Kidney capillary endothelial cell (primary cell): ENCODE measurements at places on chromosomes 7 and 10.

- no peak for DNase-seq
Observed at GRCh38 chr10:34286136-34286739, 528.9 kb downstream of the PARD3 start.

DNA sequence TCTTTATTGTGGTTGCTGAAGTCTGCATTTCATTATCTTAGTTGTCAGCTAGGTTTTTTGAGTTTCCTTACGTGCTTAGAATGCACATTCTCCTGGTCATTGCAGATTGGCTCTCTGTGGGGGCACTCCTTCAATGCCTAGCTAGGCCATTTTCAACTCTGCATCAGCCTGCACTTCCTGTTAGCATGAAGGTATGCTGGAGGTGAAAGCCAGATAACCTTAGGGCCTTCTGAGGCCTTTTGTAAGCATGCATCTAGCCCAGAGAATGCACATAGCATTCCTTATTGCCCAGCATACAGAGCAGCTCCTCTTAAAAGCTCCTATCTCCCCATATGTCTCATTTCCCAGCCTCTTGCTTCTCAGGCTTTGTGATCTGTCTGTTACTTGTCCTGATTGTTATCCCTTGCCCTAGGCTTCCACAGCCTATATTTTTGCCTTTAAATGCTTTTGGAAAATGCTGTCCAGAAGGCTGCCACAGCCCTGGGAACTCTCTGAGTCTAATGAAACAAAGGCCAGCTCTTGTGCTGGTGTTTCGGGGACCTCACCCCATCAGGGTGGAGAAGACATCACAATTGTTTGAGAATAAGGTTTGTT lies 108.1 kb upstream of the IGFBP3 start:
- DNase-seq = no peak

DNA sequence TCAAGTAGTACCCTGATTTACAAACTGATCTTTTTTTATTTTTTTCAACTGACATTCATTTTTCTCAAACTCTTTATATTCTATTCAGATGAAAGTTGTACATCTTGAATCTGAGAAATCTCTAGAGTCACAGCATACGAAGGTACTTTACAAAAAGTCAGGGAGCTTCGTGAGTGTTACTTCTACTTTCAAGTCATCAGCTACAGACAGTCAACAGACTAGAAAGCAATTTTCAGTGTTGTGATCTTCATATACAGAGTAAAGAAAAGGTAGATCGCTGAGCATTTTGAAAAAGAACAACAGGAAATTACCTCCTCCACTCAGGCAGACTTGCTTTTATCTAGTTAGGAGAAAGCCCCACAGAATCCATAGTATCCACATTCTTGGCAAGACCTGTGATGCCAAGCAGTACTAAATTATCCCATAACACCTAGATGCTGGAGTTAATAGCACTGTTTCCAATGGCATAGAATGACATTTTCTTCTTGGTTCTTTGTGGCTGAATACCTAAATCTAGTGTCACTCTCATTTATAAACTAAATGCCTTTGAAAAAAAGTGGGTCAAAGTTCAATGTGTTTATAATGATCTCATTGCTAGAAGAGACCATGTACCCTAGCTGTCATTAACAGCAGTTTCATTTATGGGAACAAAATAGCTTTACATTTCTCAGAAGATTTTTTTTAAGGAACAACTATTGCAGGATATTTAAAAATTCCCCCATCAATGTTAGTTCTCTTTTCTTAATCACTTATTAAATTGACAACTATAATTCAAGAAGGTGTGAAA lies 12.0 kb upstream of the ZNF800 start:
- DNase-seq = no peak

DNA sequence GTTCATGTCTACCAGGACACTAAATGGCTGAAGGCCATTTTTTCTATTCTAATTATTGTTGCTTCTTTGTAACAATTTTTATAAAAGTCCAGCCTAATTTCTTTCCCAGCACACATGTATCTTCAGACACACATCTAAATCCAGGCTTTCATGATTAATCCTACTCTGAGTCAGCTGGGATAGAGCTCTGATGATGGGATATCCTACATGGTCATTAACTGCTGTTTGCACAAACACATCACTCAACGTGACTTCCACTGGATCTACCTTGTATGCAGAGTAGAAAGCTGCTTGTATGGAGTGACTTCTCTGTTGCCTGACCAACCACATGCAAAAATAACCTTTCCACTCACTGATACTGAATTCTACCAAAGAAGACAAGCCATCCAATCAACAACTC lies 260.9 kb downstream of the AHR start:
- no peak for DNase-seq

- DNase-seq = no peak
Observed at GRCh38 chr10:777913-778479, 88.5 kb upstream of the DIP2C start.

- no peak for DNase-seq
Observed at GRCh38 chr7:125573126-125573525, 643.5 kb upstream of the POT1 start.

- no peak for DNase-seq
Observed at GRCh38 chr7:20787660-20788419, 1.2 kb upstream of the SP8 start.

DNA sequence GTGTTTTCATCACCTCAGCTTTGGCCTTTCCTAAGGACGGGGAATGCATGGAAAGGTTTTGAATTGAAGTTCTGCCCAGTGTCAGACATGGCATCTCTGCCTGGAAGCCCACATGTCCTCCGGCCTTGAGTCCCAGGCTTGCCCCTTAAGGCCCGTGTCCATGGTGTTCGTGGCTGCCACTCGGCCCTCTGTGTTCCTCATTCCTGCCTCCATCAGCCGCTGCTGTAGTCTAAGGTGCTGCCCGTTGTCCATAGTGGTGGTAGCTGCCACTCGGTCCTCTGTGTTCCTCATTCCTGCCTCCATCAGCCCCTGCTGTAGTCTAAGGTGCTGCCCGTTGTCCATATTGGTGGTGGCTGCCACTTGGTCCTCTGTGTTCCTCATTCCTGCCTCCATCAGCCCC lies 180.7 kb upstream of the SHH start:
- DNase-seq = no peak

DNA sequence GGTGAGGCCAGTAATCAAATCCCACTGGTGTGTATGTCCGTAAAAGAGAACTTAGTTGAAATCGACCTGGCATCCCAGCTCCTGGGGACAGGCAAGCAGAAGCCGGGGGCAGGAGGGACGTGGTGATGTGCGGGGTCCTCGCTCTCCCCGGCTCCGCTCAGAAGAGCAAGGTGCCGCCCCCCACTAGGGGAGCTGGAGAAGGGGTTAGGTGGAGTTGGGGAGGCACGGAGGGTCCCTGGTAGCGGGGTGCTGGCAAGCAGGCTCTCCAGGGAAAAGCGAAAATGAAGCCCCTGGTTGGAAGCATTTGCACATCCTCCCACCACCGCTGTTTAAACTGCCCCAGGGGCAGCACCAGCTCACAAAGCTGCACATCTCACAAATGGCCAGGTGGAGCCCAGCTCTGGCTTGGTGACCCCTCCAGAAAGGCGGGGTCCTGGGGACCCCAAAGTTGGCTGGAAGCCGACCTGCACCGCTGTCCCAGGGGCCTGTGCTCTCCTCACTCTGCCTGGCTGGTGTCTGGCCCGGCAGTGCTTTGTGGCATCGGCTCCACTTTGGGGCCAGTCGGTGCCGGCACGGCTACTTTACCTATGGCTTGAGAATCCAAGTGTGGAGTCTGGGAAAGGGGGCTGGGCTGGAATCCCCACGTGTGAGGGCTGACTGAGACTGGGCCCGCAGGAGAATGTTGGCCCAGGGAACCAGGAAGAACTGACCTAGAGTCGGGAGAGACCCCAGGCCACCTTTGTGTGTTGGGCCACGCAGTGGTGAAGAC lies 2.9 kb upstream of the CFAP46 start:
- no peak for DNase-seq

- no peak for DNase-seq
Observed at GRCh38 chr10:9294132-9294663, 1239.7 kb downstream of the GATA3 start.

DNA sequence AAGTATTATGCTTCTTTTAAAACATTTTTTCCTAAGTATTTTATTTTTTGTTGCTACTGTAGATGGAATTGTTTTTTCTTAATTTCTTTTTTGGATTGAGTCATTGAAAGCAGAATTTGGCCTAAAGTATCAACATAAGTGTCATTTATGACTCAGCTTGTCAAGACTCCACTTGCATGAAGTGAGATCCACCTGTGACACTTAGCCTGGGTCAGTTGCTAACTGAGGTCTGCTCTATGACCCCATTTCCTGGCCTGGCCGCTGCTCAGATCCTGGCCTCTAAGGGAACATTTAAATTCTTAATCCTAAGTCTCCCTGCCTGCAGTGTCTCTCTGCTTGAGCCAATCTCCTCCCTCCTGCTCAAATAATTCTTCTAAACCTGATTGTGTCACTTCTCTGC lies 35.5 kb downstream of the TMEM270 start:
- no peak for DNase-seq

DNA sequence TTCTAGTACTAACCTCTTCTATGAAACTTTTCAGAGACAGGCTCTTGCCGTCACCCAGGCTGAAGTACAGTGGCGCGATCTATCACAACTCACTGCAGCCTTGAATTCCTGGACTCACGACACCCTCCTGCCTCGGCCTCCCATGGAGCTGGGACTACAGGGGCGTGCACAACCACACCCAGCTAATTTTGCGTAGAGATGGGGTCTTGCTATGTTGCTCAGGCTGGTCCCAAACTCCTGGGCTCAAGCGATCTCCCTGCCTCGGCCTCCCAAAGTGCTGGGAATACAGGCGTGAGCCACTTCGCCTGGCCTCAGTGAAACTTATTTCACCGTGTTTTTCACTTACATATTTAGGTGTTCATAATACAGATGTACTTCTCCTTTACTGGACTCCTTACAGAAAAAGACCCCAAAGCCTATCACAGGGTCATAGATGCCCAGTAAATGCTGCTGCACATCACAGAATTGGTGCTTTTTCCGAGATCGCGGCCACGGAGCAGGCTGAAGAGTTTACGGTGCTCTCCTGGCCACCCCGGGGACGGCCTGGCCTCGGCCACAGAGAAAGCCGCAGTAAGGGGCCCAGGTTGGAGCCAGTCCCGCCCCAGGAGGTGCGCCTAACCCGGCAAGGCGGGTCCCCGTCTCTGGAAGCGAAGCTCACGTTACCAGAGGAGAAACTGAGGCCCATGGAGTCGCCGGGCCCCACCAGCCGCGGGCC lies 595 bp downstream of the TBL2 start:
- no peak for DNase-seq

GRCh38 chr10:77383861-77384553 lies 253.6 kb downstream of the KCNMA1 start:
- DNase-seq = no peak

GRCh38 chr7:122884186-122884585 lies 2.1 kb downstream of the CADPS2 start:
- no peak for DNase-seq

DNA sequence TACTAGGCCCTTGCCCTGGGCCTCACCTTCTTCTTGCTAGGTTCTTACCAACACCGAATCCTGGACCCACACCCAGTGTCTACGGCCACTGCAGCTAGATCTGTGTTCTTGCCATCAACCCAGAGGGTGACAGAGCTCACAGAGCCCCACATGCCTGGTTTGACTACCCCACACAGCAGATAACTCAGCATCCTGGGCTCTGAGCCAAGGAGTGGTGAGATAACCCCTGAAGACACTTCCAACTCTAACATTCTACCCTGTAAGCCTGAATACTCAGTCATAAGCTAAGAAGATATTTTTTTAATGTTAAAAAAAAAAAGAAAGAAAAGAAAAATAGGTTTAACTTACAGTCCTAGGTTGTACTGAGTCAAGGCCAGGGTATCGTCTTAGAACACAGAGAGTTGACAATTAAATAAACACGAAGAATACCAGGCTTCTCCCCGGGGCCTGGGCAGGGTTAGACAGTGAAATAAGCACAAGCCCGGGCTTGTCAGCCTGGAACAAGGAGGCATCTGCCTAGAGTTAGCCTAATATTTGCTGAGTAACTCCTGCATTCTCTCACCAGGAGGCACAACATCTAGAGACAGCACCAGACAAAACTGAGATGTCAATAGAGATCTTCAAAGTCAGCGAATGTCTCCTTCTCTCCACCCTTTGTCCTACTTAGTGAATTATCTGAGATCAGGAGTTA lies 556.5 kb upstream of the LRRN3 start:
- DNase-seq = no peak

- no peak for DNase-seq
Observed at GRCh38 chr10:3950676-3951275, 165.8 kb upstream of the KLF6 start.

- DNase-seq = no peak
Observed at GRCh38 chr7:66664590-66665293, 36.1 kb downstream of the KCTD7 start.

DNA sequence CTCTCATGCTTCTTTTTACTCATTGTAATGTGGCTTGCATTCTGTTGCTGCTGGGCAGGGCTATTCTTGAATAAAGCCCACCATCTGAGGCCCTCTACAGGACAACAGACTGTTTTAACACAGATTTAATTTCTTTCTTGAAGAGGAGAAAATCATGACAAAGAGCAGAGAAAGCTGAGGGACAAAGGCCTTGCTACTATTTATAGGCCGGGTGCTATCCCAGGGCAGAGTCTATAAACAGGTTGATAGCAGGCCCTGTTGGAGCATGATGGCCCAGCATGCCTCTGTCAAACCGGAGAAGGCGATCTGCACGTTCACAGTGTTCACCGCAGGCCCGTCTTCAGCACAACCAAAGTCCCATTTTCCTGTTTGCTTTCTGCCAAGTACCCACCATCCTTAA lies 3.0 kb downstream of the VIPR2 start:
- DNase-seq = no peak

DNA sequence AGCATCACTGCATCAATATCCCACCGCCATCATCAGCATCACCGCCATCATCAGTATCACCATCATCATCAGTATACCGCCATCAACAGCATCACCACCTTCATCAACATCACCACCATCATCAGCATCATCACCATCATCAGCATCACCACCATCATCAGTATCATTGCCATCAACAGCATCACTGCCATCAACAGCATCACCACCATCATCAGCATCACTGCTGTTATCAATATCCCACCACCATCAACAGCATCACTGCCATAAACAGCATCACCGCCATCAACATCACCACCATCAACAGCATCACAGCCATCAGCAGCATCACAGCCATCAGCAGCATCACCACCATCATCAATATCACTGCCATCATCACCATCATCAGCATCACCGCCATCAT lies 115.8 kb downstream of the RGS10 start:
- DNase-seq = no peak

DNA sequence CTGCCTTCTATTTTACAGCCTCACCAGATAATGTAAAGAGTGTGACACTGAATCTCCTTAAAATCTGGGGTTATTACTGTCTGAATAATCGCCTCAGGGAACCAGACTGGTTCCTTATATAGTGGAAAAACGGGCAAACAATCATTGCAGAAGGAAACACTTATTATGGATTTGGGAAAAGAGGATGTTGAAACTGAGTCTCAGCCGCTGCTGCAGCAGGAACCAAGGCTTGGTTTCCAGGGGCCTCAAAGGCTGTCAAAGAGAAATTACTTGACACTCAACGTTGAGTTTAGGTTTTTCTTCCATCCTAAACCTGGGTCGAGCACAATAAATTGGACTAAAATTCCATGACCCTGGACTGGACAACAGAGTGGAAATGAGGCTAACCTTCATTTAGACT lies 103.8 kb upstream of the AHR start:
- DNase-seq = no peak
